ENCODE measurements at places on chromosomes 12 and 14.

- no peak for DNase-seq
Measured at GRCh38 chr14:89458713-89459420, 41.8 kb upstream of the FOXN3 start.

GRCh38 chr12:23014749-23015148, 389.8 kb downstream of the ETNK1 start:
- DNase-seq: no peak

DNA sequence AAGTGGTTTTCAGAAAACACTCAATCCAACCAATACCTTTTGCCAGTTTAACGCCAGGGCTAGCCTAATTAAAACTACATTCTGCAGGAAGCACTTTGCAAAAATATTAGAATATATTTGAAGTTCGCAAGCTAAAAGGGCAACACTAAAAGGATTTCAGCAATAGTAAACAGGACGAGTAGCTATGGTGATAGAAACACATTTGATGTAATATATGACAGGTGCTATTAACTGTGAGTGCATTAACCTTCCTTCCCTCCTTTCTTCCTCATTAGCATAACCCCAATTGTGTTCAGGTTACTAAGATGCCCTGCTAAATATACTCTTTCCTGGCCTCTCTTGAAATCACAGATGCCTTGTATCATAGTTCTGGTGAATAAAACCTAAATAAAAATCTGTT, 85.6 kb upstream of the TMCC3 start:
- DNase-seq: no peak

DNA sequence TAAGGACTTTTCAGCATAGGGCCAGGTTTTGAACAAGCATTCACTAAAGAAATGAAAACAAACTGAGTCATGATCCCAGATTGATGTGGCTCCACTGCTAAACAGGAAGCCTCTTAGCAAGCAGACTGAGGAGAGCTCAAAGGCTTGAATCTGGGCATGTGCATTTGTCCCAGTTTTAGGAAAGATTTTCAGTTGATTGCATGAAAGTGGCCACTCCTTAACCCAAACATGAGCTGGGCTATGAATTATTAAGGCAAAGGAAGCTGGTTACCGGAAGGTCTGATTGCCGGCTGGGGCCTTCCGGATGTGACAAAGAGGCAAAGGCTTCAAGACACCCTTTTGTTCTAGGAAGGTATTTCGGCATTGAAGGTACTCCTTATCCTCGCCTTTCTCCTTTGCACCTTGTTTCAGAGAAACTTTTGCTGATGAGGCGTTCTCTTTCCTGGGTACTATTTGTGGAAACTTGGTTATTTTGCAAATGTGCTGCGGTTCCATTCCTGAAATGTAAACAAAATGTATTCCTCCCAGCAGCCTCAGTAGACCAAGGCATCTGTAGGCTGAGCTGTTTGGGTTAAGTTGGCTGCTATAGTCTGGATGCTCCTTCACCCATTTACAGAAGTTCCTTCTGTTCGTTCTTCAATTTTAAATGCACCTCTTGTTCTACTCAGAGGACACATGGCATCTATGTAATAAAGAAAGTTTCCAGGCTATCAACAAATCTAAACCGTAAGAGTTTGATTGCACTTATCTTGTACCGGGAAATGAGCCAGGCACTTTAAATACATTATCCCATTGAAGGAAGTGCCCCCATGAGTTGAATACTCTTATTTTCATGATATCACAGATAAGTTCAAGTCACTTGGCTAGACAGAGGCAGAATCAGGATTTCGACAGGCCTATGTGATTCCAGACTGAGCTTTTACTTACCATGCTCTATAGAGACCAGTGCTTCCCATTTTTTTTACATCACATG, 115.6 kb upstream of the METAP2 start:
- DNase-seq: no peak

- DNase-seq: peak; percentile 79
Measured at GRCh38 chr12:109462868-109463692, 14.0 kb downstream of the KCTD10 start.

GRCh38 chr12:53677016-53677799, 1.3 kb upstream of the ATP5MC2 start:
- no peak for DNase-seq

DNA sequence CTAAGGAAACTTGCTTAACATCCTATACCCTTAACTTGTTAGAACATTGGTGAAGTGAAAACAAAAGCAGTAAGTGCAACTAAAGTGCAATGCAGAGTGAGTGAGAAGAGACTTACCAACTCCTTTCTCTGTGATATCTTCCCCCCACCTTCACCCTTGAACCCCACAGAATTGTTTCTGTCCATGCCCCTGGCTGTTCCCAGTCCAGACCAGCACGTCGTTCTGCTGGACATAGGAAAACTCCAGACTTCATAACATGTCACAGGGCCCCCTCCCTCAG, 91.9 kb downstream of the DAD1 start:
- no peak for DNase-seq

- no peak for DNase-seq
Measured at GRCh38 chr12:97542666-97543280, 80.2 kb downstream of the RMST start.

- DNase-seq: no peak
Measured at GRCh38 chr12:79063258-79063657, 198.7 kb downstream of the SYT1 start.

- no peak for DNase-seq
Measured at GRCh38 chr12:76878099-76878898, 520 bp downstream of the CSRP2 start.

GRCh38 chr12:55624056-55624455, 12.6 kb upstream of the OR10P1 start:
- DNase-seq: no peak

DNA sequence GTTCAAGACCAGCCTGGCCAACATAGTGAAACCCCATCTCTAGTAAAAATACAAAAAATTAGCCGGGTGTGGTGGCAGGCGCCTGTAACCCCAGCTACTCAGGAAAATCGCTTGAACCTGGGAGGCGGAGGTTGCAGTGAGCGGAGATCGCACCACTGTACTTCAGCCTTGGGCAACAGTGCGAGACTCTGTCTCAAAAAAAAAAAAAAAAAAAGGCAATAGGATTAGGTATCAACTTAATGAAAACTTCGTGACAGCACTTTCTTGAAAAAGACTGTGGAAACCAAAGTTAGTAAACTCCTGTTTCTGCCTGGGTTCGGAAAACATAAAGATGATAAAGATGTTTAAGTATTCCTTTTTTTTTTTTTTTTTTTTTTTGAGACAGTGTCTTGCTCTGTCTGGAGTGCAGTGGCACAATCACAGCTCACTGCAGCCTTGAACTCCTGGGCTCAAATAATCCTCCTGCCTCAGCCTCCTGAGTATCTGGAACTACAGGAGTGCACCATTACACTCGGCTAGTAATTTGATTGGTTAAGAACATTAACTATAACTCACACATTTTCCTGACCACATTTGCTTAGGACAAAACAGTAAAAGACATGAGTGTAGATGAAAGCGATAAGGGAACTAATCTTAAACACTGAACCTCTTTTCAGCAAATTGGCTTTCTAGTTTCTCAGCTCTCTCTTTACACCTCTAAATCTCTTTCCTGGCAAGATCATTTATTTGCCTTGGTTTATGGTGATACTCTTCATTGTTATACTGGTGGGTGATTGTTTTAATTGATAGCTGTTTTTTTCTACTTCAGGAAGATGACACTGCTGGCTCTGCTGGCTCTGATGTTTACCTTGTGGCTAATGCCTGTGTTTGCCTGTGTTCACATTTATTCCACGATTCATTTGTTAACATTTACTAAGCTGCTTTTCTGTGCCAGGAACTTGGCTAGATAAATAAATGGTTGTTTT, 15.8 kb downstream of the HIF1A start:
- DNase-seq: no peak

DNA sequence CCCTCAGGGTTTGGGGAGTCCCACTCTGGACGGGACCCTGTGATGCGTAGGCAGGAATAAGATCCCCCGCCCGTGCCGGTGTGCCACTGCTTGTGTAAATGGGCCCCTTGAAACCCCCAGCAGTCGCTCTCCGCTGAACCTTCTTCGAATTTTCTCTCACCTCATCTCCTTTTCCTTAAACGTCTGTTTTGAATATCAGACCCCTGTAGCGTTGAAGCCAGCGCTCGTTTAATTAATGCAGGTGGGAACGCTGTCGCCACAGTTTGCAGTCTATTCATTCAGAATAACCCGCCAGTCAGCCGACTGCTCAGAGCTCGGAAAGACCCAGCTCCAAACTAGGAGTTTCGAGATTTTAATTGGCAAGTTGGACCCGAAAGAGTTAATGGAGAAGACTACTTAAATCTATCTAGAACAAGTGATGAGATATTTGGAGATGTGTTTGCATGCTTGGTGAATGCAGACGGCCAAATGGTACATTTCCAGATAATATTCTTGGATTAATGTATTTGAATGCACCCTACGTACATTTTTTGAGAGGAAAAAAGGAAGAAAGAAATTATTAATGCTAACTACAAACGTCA, 739 bp upstream of the PPP2R5E start:
- DNase-seq: no peak

Data from left renal pelvis (tissue), 4 donors.